ENCODE measurements at places on chromosomes 3 and 15.
A peak's percentile ranks its signal among the peaks of the same experiment; 100 is the strongest.

GRCh38 chr3:28347374-28348264 lies 902 bp upstream of the ZCWPW2 start:
- DNase-seq = peak; percentile 15

DNA sequence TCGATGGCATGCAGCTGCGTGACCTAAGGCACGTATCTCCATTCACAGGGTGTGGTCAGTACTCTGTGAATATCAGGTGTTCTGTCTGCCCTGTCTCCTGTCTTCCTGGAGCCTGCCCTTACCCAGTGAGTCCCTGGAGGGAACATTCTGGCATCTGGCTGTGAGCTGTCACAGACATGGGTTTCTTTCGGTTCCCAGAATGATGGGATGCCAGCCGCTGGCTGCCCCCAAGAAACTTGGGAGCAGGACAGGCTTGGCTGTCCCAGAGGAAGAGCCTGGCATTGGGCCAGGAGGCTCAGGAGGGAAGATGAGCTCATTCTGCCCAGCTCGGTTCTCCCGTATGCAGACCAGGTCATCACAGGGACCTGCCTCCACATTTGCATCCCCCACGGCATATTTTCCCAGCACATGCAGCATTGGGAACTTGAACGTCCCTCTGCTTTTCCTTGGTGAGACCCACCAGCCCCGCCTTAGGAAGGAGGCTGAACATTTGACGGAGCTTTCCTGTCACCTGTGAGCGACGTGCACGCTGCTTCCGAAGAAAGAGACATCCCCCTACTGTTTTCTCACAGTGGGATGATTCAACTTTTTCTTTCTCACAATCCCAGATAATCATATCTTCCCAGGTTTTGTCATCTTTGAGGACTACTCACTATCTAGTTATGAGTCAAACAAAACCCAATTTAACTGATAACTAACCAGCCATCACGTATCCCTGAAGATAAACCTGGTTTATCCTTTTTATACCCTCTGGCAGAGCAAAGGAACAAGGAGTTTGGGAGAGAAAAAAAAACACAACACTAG lies 22.0 kb upstream of the PGPEP1L start:
- DNase-seq = no peak

GRCh38 chr15:101544613-101544945 lies 55.1 kb upstream of the PCSK6 start:
- DNase-seq = no peak

DNA sequence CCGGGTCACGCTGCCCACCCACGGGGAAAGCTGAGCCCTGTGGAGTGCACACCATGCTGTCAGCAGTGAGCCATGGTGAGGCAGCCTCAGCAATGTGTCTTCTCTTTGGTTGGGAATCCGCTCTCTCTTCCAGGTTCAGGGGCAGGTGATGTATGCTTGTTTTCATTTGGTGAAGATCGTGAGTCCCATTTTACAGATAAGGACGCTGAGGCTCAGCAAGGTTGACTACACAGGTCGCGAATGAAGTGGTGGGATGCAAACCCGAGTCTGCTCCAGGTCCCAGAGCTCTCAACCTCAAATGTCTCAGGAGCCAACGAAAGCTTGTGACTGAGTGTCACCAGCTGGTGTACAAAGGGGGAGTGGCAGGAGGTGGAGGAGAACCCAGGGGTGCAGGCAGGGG lies 74.3 kb downstream of the RPN1 start:
- no peak for DNase-seq

- no peak for DNase-seq
Observed at GRCh38 chr3:81544385-81544784, 217.1 kb downstream of the GBE1 start.

- DNase-seq = peak; percentile 60
Observed at GRCh38 chr3:150177673-150178381, 207.1 kb upstream of the PFN2 start.

DNA sequence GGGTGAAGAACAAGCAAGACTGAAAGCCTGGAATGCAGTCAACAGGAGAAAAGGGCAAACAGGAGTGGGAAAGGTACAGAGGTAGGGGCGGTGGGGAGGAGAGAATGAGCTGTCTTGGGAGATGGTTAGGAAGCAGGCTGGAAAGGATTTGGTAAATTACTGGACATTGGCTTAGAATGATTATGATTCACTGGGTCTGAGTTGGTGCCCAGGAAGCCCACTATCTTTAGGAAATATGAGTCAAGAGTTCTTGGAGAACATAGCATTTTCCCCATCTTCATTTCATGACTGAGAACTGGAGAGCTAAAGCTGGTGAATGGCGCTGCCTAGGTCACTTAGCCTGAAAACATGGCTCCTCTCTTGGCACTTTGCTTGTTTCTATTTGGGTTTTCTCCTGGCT lies 74.7 kb upstream of the C3orf80 start:
- peak; percentile 61 for DNase-seq

GRCh38 chr3:29899021-29899420 lies 618.1 kb downstream of the RBMS3 start:
- no peak for DNase-seq

GRCh38 chr3:189981668-189982067 lies 139.0 kb downstream of the P3H2 start:
- DNase-seq = peak; percentile 88

DNA sequence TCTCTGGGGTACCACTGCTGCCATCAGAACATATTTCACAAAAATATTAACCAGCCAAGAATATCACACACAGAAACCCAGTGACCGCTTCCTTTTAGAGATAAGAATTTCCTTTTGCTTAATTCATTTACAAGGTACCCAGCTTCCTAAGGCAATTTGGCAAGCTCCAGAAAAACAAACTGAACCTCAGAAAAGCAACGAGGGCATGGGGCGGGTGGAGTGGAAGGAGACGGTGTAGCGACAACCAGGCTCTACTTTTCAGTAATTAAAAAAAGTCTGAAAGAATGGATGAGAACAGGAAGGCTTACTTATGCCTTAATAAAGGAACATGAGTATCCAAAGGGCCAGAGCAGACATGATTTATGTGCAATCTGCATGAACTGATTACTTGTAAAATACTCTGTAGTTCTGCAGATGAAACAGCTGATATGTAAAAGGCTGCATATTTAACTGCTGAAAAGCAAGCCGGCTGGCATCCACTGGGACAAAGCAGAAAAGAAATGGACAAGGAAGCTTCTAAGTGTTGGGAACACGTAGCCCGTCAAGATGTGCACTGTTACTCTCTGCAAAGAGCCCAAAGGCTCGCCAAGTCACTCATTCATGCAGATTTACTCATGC lies 18.6 kb downstream of the RFTN1 start:
- DNase-seq = peak; percentile 43

- DNase-seq = no peak
Observed at GRCh38 chr3:28982906-28983305, 298.0 kb upstream of the RBMS3 start.

GRCh38 chr3:134190250-134190649 lies 60.4 kb downstream of the RYK start:
- no peak for DNase-seq

- DNase-seq = no peak
Observed at GRCh38 chr3:52694528-52695189, 8.8 kb downstream of the GNL3 start.

GRCh38 chr3:42489116-42489936 lies 13.1 kb upstream of the VIPR1 start:
- no peak for DNase-seq

GRCh38 chr3:22555753-22556435 lies 647.2 kb upstream of the UBE2E2 start:
- DNase-seq = no peak

DNA sequence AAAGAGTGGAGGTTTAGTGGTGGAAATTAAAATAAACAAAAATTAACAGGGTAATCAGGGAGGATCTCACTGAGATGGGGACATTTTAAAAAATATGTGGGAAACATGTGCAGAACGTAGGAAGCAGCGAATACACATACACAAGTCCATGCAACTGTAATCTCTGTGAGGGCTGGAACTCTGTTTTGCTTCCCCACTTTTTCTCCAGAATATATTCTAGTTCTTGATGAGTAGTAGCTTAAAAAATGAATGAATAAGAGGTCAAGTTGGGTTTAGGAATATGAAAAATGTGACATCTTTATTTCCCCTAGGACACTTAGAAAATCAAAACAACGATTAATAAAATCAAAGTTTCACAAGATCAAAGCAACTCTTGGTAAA lies 312.2 kb upstream of the ZNF717 start:
- DNase-seq = no peak

Measured in A172 (cell line).